ENCODE measurements at places on chromosomes 1 and 21. TPM values are rescaled to one million over a fixed set of nuclear protein-coding genes. Genes with fewer than 3 reads are reported as not detected.

PTGER3 gene
- total RNA-seq = 1.4 TPM

ANKRD45 gene
- 0.53 TPM for total RNA-seq

ZSWIM5 gene
- 0.35 TPM for total RNA-seq

TTC13 gene
- total RNA-seq = 15.0 TPM

NUF2 gene
- 10.1 TPM for total RNA-seq

CELA3B gene
- not detected for total RNA-seq

GPR89A gene
- 16.9 TPM for total RNA-seq

CD84 gene
- total RNA-seq = 2.0 TPM

TESK2 gene
- total RNA-seq = 2.2 TPM

PYGO2 gene
- 17.1 TPM for total RNA-seq

FCGR1A gene
- total RNA-seq = 1.4 TPM

PRKCZ gene
- total RNA-seq = 6.0 TPM

LCE2A gene
- not detected for total RNA-seq

ZNF593OS gene
- total RNA-seq = 0.31 TPM

C1orf210 gene
- not detected for total RNA-seq

TAL1 gene
- 3.0 TPM for total RNA-seq

All from muscle of leg (tissue), 16 donors.